NCI-H446 treated with DMSO at 0.1 percent for 48 hours (cell line): ENCODE measurements at places on chromosomes 11 and 22.

DNA sequence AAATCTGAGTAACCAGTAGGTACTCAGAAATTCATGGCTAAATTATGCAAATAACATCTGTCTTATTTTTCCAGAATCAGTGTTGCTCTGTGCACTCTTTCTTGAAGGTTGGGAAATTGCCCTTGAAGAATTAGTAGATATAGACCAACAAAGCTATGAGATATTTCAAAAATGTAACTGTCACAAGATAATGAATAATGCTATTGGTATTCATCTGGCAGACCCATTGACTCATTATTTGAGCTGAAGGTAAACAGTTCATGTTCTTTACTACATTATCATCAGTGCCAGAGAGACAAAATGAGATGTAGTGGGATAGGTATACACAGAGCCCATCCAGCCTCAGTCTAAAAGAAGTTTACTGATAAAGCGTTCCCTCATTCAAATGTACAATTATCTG lies 274.7 kb downstream of the CASP12 start:
- DNase-seq, result peak; percentile 14

GRCh38 chr11:130473056-130473794 lies 24.8 kb downstream of the ADAMTS15 start:
- DNase-seq, result no peak

- DNase-seq, result no peak
Observed at GRCh38 chr11:66321606-66322005, 4.8 kb upstream of the CD248 start.

GRCh38 chr11:47587039-47587716 lies 700 bp downstream of the FAM180B start:
- no peak for DNase-seq

GRCh38 chr11:24496736-24497725 lies at the start of gene LUZP2:
Gene LUZP2, plus strand, starts transcription at chr11:24497053.
- no peak for DNase-seq

- no peak for DNase-seq
Observed at GRCh38 chr22:46833228-46833627, 70.8 kb downstream of the TBC1D22A start.

DNA sequence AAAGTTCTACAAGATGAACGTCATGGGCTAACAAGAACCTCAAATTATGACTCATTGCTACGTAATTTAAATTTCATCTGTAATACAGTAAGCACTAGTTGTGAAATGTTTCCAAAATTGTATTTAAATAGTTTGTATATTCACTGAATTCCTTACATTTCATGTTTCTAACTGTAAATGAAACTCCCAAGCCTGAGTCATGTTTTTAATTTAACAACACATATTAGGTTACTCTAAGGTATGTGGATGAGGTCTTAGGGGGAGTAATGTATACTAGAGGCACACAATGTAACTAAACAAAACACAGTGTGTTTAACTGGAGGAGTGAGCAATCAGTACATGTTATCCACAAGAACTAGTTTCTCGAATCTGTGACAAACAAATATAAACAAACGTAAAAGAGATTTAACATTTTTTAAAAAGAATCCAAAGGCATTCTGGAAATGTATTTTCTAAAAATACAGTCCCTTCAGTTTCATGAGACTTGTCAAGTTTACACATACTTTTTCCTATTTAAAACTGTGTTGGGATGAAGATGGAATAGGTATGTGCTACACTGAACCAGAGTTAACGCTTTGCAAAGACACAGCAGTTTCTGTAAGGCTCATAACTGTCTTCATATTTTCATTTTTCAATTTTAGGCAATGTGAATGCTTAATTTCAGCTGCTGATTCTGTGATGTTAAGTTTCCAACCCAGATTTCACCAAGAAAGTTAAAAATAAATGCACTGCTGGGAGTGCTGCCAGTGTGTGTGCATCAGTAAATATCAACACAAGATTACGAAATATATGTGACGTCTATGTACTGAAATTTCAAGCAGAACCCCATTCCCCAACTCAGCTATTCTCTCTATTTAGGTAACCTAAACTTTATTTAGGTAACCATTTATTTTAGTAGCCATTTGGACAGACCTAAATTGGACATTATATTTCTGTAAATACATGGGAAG lies 52.6 kb downstream of the PITPNB start:
- DNase-seq, result no peak

DNA sequence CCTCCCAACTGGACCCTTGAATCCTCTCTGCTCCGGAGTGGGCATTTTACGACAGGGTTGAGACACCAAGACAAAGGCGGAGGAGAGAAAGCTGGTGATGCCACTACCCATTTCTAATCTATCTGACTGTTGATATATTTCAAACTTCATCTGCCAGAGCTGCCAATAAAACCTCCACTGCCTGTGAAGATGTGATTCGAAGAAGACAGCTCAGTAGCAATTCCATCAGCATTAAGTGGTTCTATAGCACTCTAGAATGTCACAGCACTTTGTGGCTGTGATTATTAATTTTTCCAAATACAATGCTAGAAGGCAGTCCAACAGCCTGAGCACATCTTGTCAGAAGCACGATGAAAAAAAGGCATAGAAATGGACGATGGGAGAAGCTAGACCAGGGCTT lies 282.8 kb downstream of the OPCML start:
- no peak for DNase-seq

GRCh38 chr11:111351374-111352055 lies 27.6 kb downstream of the POU2AF1 start:
- DNase-seq, result no peak

- DNase-seq, result no peak
Observed at GRCh38 chr11:9001736-9002135, 2.1 kb downstream of the NRIP3 start.

GRCh38 chr11:16421826-16422225 lies 65.5 kb upstream of the SOX6 start:
- DNase-seq, result no peak

DNA sequence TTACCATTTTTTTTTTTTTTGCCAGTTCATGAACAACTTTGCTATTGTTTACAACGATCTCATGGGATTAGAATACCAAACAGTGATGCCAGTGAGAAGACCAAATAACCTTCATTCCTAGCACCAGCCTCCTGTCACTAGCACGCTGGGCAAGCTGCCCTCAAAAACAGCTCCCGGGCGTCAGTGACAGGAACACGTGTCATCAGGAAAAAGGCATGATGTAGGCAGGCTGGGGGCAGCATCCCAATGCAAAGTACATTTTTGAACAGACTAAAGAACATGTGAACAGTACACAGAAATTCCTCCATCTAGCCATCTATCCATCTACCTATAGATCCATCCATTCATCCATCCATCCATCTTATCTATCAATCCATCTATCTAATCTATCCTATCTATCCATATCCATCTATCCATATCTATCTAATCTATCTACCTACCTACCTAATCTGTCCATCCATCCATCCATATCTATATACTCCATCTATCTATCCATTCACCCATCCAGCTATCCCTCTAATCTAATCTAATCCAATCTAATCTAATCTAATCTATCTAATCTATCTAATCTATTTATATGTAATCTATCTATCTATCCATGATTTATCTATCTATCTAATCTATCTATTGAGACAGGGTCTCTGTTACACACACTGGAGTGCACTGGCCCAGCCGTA lies 378.5 kb downstream of the SHANK2 start:
- DNase-seq, result no peak

DNA sequence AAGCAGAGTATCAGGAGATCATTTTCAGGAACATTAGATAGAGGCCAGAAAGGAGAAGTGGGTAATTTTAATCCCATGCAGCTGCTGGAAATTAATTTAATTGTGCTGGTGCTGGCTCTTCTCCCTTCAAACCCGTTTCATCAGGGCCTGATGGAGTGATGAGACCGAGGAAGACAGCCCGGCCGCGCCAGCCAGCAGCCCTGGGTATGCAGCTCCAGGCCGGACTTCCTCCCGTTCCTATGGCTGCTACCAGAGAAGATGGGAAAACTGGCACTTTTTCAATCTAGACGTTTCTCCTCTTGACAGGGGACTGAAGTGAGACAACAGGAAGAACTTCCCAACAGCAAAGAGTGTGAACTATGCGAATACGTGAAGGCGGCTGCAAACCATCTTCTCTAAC lies 24.6 kb upstream of the ZBTB16 start:
- no peak for DNase-seq

GRCh38 chr22:30373331-30374325 lies 13.6 kb downstream of the RNF215 start:
- no peak for DNase-seq

- DNase-seq, result no peak
Observed at GRCh38 chr11:11498195-11498594, 123.6 kb downstream of the GALNT18 start.

DNA sequence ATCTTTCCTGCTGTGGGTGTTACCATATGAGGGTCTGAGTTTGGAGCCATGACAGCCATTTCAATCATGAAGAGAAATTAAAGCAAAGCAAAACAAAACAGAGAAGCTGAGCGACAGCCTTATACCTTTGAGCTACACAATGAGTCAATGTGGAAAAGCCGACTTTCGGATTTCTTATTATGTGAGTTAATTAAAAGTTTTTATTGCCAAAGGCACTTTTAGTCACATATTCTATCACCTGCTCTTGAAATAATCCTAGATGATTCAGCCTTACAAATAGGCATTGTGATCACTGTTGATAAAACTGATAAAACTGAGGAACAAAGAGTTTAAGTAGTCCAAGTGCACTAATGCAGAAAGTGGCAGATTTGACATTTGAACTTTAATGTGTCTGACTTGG lies 381.9 kb upstream of the TENM4 start:
- no peak for DNase-seq

DNA sequence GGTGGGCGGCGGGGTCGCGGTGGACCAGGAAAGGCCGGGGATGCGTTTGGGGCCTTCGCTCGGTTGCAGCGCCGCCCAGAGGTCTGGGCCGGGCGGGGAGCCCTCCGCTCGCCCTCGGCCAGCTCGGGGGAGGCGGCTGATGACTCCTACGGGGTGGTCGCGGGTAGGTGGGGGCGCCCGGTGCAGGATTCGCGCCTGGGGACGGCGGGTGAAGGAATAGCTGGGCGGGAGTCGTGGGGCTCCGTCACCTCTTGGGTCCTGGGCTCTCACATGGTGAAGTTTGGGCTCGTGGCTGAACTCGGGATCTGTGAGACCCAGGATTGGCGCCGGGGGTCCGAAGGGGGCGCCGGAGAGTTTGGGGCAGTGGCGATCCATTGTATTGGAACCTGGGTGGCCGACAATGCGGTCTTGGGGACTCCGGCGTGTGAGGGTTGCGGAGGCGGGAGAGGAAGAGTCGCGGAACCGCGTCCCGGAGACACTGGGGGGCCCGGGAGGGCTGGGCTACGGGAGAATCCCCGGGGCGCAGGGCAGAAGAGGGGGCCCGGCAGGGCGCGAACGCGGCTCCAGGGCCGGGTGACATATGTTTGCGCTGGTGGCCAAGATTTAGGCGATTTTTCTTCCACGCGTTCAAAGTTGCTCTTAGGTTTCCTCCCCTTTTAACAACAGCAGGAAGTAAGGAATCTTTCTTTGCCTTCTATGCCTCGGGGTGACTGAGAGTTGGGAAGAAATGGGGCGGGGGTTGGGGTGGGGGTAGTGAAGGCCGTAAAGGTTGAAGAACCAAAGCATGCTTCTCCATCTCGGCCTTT lies 935 bp downstream of the QSER1 start:
- peak; percentile 48 for DNase-seq

DNA sequence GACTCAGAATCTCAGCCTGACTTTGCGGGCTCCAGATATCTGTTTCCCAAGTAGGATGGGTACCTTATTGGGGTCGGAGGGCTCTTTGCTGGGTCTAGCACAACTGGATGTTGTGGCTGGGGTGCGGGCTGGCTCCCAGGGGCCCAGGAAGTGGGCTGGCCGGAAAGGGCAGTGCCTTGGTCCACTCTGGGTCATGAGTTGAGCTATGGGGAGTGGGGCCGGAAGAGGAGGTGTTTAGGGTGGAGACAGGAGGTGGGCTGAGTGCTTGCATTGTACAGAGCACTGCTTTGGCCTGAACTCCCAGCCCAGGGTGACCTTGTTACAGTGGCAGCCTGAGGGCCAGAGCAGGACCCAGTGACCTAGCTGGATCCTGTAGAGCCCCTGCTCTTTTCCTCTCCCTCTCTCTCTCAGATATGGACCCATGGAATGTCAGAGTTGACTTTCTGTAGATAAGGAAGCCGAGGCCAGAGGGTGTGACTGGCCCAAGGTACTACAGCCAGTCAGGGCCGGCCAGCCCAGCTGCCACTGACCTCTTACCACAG lies 13.2 kb downstream of the PHLDB1 start:
- no peak for DNase-seq

DNA sequence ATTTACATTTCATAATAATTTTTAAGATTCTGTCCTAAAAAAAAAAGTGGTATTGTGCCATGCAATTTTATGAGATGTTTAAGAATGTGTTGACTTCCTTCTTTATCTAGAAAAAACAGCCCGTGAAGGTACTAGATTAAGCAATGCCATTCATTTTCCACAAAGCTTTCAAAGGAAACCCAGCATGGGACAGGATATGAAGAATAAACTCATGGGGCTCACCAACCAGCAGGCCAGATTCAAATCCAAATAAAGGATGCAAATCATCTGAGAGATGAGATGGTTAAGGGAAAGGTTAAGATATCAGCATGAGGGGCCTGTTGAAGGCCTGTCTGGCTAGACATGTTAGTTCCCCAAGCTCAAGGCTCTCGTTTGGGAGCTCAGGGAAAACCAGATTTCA lies 199.1 kb downstream of the SWAP70 start:
- DNase-seq, result no peak

- DNase-seq, result no peak
Observed at GRCh38 chr11:82936261-82936660, 34.7 kb downstream of the DDIAS start.

DNA sequence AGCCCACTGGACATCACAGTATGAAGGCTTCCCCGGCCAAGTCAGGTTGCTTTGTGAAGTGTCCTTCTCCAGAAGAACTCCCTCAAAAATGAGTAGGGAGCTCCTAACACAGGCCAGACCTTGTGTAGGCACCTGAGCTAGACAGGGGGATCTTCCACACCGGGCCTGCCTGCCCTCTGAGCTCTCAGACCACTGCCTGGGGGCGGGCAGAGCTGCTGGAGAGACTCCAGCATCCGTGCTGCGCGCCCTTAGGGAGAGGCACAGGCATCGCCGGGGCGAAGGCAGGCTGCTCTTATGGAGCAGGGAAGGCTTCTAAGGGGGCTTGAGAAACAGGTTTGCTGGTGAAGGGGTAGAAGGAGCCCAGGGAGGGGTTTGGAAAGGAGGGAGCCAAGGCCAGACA lies 4.4 kb downstream of the KCNJ5 start:
- DNase-seq, result no peak

DNA sequence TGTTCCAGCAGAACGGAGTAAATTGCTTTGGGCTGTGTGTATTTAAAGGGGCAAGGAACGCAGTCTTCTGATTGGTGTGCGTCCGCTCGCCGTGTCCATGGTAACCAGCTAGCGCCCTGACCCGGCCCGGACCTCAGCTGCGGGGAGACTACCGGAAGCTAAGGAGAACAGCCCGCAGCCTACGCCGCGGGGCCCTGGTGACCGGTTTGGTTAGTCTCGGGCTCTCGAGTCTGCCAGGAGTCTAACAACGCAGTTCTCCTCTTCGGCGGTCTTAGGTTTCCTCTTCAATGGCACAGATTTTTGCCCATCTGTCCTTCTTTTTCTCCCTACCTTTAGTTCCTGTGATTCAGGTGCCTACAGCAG lies 3.5 kb upstream of the OR56A3 start:
- no peak for DNase-seq
